ENCODE measurements at places on chromosomes 7 and 10.

- no peak for DNase-seq
These were observed 101.6 kb downstream of the RNF133 start for GRCh38 chr7:122597277-122597676.

- no peak for DNase-seq
These were observed 36.7 kb downstream of the GNA12 start for GRCh38 chr7:2807460-2807844.

GRCh38 chr7:148397985-148398384, 192.6 kb upstream of the C7orf33 start:
- DNase-seq: no peak

GRCh38 chr7:133682364-133683181, 429.7 kb downstream of the EXOC4 start:
- DNase-seq: no peak

DNA sequence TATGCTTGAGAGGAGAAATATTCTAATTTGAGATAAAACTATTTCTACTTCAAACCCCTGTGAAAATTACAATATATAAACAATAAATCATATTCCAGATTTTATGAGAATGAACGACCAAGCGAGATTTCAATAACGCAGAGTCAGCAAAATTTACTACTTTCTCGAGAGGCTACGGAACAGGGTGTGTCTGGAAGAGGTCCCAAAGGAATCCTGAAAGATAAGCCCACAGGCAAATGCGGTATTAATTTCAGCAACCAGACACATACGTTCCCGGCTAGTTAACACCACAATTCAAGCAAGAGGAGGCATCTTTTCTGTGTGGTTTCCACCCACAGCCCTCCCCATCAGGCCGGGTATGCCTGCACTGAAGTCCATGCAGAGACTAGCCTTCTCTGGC, 26.4 kb downstream of the BEND7 start:
- no peak for DNase-seq

DNA sequence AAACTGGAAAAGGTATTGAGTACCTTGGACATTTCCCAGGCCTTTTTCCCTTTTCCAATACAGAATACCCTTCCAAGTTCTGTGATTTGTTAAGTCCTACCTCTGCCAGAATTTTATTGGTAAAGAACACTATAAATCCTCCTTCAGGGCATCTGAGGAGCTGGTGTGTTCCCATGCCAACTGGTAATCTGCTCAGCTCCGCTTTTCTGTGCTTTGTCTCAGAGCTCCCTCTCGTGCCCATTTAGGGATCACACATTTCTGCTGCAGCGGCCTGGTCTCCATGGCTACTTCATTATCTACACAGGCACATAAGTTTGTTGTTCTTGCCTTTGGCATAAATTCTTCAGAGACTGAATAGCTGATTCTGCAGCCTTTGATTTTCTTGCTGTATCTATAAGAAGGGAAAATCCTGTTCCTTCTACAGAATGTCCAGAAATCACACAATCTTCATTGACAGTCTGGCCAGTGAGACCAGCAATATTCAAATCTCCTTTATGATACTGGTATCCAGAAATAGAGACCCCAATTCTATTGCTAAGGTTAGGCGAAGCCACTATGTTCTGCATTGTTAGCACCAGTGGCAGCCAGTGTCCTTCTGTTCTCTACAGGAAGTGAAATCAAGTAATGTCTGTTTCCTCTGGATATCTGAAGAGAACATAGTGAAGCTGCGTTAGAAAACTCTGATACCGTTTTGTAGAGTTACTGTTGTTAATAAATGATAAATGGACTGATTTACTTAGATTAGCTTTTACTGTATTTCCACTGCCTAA, 51.9 kb downstream of the DENND11 start:
- DNase-seq: no peak

GRCh38 chr10:126511917-126512479, 123.7 kb upstream of the ADAM12 start:
- DNase-seq: no peak

GRCh38 chr7:90821961-90822620, 226.0 kb downstream of the CDK14 start:
- DNase-seq: no peak

DNA sequence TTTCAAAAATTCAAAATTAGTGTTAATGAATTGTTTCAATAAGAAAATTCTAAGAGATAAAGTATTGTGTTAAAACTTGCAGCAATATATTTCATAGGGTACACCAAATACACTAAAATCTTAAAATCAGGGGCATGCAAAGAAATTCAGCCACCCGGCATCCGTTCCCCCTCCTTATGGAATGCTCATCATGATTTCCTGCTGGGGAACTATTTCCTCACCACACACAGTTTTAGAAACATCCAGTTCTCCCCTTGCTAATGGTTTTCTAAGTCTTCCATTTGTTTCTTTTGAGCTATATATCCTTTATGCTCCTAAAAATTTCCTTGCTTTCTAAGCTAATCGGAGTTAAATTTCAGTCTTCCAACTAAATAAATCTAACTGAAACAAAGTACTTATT, 60.7 kb downstream of the CHCHD3 start:
- DNase-seq: no peak

DNA sequence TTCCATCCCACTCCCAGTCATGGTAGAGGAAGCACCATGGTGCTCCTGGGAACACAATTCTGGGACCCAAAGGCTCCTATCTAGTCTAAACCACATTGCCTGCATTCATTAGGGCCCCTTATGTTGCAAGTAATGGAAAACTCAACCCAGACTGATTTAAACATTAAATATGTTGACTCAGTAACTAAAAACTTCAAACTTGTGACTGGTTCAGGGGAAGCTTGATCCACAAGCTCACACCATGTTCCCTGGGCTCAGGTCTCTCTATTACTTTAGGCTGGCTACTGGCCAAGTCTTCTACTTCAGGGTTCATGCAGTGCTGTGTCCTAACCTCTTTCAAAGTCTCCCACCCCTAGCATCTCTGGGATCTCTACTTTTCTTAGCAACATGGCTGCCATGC, 13.1 kb downstream of the WNT16 start:
- DNase-seq: no peak

DNA sequence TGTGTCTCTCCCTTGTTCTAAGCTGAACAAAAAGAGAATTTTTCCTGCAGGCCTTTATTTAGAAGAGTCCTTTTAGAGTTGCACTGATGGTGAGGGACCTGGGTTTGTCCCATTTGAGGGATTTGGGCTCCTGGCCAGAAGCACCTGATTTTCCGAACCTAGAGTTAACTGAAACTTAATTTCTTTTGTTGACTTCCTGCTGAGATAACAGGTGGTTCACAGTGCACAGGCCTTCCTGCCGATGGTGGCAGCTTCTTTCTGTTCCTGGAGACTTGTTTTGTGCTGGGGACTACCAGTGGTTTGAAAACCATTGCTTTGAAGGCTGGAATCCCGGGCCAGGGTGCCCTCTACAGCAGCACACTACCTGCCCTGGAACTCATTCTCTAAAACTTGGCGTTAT, 99.2 kb downstream of the SUGCT start:
- DNase-seq: no peak

DNA sequence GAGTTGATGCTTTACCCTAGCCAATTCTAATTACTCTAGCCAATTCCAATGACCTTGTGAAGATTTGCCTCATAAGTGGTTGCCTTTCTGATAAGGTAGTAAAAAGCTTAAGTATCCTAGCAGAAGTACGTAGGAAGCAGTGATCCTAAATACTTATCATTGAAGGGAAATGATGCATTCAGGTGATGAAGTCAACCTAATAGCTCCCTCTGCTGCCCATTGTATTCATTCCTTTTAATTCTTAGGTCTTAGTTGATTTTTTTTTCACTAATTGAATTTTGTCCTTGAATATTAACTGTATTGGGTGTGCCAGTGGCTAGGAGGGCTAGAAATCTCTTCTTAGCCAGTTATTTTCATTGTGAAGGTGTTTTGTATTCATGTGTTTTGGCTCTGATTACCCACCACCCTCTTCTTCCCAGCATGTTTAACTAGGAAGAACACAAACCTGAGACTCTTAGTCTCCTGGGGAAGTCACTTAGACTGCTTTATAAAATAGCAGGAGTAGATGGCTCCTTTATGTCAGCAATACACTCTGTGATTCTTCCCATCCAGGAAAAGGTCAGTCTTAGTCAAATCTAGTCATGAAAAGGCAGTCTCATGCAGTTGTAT, 46.3 kb downstream of the PLEKHA8 start:
- DNase-seq: no peak
